ENCODE measurements at places on chromosomes 1 and 21.

DNA sequence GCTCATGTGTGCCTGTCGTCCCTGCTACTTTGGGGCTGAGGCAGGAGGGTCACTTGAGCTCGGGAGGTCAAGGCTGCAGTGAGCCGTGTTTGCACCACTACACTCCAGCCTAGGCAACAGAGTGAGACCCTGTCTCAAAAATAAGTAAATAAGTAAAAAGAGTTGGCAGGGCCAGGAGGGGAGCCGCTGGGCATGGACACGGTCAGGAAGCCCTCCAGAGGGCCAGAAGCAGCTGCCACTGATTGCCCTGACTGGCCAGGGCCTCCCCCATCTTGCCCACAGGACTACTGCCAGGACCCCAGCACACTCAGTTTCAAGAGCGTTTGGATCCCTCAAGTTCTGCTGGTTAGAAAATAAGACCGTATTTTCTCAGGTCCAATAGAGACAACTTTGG, 112.2 kb upstream of the IPO9 start:
- DNase-seq, result no peak

DNA sequence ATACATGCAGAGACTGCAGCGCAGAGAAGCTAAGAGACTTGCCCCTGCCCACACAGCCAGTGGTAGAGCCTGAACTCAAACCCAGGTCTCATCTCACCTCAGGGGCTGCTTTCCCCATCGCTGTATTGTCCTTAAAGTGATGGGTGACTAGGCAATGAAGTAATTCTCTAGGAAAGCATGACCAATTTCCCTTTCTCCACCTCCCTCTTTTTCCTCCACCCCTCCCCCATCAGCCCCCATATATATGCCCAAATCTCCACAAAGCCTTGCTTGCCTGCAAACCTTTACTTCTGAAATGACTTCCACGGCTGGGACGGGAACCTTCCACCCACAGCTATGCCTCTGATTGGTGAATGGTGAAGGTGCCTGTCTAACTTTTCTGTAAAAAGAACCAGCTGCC, at the start of gene IL24:
Gene IL24 (plus strand): TSS at position 269 of the 400 bp plus-strand sequence. CDS start 390 bp downstream, outside the sequence.
- no peak for DNase-seq

DNA sequence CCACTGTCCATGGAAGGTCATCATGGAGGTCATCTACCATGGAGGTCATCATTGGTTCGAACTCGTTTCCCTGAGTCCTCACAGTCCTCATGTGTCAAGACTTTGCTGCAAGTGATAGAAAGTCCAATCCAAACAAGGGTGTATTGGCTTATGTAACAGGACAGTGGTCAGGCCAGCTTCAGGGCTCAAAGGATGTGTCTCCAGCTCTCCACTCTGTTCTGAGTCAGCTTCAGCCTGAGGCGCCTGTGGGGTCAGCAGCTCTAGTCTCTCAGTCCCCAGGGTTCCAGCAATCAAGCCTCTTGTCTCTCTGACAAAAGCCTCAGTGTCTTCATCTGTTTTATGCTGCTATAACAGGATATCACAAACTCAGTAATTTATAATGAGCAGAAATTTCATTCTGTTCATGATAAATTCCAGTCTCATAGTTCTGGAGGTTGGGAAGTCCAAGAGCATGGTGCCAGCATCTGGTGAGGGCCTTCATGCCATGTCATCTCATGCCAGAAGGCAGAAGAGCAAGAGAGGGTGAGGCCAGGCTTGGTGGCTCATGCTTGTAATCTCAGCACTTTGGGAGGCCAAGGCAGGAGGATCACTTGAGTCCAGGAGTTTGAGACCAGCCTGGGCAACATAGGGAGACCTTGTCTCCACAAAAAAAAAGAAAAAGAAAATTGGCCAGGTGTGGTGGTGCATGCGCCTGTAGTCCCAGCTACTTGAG, 19.5 kb downstream of the A3GALT2 start:
- DNase-seq, result no peak

- no peak for DNase-seq
These were observed 122.5 kb downstream of the KIF26B start for GRCh38 chr1:245277276-245277675.

DNA sequence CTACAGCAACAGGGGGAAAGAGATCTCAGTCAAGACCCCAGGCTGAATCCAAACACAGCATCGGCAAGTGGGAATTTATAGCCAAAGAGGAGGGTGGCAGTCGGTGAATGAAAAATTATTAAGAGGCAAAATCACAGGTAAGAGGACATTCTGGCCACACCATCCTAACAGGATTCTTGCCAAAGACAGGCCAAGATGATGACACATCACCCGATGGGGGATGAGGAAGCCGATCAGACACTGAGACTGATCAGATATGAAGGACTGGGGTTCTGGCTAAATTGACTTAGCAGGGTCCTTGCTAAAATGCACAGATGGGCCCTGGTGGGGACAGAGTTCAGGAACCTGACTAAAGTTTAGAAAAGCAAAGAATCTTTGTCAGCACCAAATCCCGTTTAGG, 402.2 kb downstream of the SMYD3 start:
- DNase-seq, result no peak

DNA sequence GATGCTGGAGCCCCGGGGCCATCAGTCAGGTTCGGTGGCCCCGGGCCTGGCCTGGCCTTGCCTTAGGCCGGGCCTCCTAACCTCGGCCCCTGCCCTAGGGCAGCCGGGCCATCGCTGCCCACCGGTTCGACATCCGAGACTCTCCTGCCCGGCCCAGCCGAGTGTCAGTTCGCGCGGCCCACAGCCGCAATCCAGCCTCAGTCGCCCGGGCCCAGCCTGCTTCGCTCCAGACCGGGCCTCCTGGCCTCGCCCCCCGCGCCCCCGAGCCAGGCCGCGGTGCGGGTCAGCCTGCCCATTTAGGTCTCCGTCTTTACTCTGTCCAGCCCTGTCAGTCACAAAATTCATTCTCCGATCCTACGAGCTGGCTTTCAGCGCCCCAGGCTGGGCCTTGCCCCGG, 777 bp downstream of the LRRC41 start:
- no peak for DNase-seq

DNA sequence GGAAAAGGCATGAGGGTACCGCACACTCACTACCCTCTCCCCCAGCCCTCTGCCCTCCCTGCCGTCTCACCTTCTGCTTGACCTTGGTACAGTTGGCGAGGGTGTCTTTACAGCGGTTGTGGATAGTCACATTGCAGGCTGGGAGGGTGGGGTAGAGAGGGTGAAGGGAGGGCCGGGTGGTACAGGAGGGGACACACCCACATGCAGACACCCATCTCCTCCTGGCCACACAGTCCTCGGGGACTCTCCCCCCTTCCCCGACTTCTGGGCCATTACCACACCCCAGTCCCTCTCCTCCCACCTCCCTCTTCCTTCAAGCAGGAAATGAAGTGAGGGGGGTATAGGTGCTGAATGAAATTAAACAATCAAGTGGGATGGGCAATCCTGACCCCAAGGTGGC, 11.6 kb downstream of the ARHGEF2 start:
- DNase-seq, result no peak

DNA sequence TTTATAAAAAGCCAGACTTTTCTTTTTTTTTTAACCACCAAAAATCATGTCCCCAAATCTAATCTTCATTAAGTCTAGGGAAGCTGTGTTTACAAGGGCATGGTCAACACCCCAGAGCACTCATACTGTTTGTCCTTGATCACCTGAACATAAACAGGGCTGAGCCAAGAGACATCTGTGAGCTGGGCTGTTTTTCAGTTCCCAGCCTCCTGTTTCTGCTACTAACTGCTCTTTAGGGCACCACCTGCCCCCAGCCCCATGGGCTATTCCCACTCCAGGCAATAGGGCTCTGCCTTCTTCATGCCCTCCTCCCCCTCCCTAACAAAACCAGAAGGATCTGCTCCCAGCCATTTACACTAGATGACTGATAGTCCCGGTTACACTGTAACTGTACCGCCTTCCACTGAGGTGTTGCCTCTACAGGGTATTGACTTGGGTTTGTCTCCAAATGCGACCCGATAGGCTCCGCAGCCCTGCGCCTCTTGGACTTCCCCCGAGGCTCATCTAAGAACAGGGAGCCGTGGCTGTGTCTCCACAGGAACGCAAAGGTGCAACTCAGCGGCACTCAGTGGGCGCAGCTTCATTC, 11.7 kb upstream of the SLC26A9 start:
- no peak for DNase-seq

DNA sequence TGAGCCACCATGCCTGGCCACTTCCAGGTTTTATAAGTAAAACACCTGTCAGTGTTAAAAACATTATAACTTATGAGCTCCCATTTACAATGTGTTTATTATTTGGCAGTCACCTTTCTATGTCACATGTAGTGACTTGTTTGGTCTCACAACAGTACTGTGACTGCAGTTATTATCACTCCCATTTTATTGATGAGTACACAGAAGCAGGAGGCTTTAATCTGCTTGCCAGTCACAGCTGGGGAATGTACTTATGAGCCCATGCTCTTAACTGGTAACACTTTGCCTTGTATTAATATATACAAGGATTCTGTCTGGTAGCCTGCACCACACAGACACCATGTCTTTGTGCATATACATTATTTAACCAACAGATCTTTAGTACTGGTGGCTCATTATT, 31.1 kb upstream of the BACH1 start:
- DNase-seq, result no peak

DNA sequence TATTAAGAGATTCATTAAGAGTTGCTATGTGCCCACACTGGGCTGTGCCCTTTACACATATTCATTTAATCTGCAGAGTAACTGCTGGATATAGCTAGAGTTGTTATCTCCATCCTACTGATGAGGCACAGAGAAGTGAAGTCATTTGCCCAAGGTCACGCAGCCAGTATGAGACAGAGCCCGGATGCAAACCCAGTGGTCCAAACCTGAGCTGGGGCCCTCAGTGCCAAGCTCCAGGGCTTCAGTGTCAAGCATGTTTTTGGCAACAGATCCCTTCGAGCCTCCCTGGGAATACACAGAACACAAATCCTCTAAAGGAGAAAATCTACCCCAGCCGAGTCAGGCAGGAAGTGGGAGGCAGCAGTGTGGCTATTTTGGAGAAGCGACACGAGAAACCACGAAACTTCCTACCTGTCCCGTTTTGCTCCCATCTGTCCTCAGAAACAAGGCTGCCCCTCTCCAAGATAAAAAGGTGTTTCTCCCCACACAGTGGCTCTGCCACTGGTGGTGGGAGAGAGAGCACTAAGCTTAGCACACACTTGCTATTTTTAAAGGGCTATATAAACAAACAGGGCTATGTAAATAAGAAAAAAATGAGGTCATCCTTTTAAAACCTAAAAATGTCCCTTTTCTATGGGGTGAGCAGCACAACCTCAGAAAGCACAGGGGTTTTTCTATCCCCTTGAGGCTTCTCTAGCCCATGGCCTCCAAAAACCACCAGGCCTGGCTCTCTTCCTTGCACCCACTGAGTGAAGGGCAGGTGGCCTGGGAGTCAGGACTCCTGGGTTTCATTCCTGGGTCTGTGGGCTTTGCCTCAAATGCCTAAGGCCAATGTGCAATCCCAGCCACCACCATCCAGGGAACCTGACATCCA, 138.6 kb upstream of the EDN2 start:
- no peak for DNase-seq

DNA sequence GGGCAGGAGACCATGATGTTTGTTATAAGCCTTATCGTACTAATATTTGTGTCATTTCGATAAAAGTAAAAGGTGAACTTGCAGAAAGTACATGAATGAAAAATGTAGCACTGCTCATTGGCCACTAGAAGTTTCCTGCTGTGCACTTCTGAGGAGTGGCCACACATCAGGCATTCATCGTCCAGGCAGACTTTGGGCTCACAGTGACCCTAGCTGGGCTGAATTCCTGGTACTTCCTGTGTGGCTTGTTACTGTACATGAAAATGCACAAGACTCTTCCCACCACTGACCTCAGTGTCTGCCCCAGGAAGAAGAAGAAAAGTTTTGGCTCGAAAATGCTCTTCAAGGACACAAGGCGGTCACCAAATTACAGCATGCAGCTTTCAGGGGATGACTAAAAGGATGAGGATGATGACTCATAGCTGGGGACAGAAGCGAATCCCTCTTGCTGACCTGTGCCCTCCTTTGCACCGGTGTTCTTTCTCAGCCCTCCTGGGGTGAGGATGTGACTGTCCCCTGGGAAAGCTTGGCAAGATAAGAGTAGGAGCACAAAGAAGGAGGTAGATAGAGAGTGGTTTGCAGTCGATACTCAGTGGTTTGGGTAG, 252.4 kb upstream of the KAZN start:
- no peak for DNase-seq

GRCh38 chr1:184156521-184157393, 105.2 kb downstream of the TSEN15 start:
- DNase-seq, result no peak

- no peak for DNase-seq
These were observed 683.4 kb downstream of the PTPRC start for GRCh38 chr1:199322278-199322677.

- DNase-seq, result peak; percentile 29
These were observed 70.3 kb downstream of the TNFSF18 start for GRCh38 chr1:172980456-172980855.

- DNase-seq, result peak; percentile 89
These were observed 7.0 kb upstream of the P3R3URF start for GRCh38 chr1:46183079-46183847.

- no peak for DNase-seq
These were observed 339.1 kb downstream of the NTNG1 start for GRCh38 chr1:107479865-107480350.

DNA sequence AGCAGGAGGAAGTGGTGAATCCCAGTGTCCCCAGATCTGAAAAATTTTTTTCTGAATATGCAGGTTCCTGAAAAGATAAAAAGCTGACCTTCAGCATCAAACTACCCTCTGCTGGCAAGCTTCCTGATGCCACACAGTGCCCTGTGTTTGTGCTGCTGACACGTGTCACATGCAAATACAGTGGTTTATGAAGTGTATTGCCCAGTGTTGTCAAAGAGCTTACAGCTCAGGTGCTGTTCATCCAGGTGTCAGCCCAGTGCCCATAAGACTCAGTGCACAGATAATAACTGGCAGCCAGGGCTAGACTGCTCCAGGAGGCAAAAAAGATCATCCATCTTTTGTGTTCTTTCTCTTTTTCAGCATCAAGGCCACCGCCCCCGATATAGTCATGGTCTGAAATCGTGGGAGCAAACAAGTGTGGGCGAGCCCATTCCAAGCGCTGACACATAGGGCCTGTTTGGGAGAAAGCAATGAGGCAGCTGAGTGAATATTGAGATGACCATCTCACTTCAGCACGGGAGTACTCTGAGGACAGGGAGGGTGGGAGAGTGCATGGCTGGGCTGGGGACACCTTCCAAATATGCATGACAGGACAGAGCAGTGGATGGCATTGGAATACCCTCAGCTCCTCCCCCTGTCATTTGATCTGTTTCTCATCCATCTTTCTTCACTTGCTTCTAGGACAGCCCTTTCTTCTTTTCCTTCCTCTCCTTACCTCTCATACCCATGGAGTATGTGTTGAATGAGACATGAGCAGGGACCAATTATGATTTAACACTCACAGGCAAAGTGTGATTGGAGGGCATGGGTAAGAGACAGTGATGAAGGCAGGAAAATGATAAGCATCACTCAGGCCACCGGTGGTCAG, 6.4 kb upstream of the KCNK1 start:
- DNase-seq, result no peak

- DNase-seq, result peak; percentile 40
These were observed 93.7 kb downstream of the CTH start for GRCh38 chr1:70504821-70505193.

- DNase-seq, result no peak
These were observed 425.3 kb downstream of the GPATCH2 start for GRCh38 chr1:217205578-217205977.

GRCh38 chr21:45035477-45035848, 38.9 kb upstream of the ADARB1 start:
- no peak for DNase-seq

GRCh38 chr21:32674038-32674437, 53.8 kb downstream of the SYNJ1 start:
- DNase-seq, result no peak

GRCh38 chr1:32234792-32235191, 12.2 kb upstream of the FAM167B start:
- DNase-seq, result no peak
